ENCODE measurements at places on chromosomes 5 and 9.

DNA sequence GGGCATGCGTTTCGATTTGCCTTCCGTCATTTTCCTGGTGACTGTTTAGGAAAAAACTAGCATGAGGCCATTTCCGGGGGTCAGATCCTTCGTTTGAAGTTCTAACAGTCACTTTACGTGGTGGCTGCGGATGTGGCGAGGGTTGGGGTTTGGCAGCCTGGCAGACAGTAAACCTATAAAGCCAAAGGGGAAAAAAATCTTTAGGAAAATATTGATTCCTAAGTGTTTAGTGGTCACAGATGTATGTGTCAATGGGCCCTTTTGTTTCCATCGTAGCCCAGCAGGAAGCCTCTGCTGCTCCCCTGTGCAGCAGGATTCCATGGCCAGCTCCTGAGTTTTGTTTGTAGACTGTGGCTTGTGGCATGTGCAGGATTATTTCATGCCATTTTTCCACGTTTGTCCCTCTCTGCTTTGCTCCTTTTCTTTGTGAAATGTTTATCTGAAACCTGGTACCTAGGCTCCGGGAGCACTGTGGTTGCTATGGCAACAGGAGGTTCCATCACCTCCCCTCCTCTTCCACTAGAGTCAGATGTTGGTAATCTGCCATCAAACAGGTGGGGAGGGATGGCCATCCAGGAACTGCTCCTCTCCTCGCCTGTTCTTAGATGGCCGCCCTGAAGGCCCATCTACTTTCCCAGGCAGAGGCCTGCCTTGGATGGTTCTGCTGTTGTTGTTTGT, 202.3 kb downstream of the AOPEP start:
- no peak for DNase-seq

DNA sequence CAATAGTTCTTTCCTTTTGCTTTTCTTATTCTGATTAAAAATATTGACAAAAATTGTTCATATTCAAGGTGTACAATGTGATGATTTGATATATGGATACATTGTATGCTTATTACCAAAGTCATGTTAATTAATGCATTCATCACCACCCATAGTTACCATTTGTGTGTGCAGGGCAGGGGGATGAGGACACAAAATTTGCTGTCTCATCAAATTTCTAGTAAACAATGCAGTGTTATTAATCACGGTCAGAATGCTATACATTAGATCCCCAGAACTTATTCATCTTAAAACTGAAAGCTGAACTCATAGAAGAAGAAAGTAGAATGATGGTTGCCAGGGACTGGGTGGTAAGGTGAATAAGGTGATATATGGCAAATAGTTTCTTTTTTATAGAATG, 303.7 kb upstream of the SLC24A2 start:
- DNase-seq, result no peak

GRCh38 chr5:34811706-34812105, 27.3 kb upstream of the TTC23L start:
- no peak for DNase-seq

DNA sequence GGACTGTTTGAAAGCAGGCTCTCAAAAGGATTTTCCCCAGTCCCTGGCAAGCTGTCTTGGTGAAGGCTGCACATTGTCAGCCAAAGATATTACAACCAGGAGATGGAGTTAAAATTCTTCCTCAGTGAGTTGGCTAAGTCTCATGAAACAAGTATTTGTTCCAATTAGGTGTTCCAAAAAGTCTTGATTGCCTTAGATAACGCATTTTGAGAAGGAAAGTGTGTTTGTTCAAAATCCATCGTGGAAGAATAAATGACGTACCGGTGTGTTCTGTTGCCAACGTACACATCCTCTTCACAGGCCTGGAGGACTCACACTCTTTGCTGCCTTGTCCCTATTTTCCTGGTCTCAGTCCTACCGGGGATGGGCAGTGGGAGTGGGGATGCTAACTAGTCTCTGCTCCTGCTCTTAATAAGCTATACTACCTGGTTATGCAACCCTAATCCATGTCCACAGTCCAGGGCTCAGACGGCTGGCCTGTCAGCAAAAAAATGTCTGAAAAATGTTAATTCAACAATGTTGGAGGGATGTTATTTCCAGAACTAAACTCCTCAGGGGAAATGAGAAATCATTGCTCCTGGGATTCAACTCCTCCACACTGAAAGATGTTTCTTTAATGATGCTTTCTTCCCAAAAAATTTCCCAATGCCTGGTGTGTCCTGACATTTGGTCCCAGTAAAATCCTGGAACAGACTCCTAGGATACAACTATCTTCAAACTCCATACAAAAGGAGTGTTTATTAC, 175.3 kb upstream of the KLF9 start:
- DNase-seq, result no peak

- DNase-seq, result no peak
Observed at GRCh38 chr9:89649039-89649691, 44.4 kb downstream of the GADD45G start.

DNA sequence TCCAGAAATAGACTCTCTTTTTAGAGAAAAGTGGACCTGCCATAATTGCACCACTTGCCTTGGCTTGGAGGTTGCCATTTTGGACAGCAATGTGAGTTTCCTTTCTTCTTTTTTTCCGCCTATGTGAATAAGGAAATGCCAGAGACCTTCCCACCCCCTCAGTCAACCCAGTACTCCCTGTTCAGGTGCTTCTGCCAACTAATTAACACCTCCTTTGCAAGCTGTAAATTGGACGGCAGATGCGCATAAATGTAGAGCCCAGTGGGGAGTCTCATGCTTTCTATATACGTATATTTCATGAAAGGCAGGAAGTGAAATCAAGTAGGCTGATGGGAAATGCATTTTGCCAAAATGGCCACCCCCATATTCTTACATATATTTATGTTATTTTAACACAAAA, 269.8 kb upstream of the RFX3 start:
- DNase-seq, result no peak

DNA sequence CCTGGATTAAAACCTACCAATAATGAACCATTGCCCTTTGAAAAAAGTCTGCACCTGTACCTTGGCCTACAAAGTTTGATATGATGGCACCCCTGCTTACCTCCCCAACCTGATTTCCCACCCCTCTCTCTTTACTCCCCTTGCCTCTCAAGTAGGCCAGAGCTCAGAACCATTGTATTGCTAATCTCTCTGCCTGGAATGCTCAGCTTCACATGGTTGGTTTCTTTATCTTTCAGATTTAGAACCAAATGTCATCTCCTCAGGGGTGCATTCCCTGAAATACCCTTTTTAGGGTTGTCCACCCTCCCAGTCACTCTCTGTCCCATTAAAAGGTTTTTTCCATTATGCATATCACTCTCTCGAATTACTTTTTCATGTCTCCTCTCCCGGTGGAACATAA, 116.6 kb upstream of the VCAN start:
- DNase-seq, result no peak

GRCh38 chr5:12460493-12461261, 556.4 kb upstream of the CTNND2 start:
- DNase-seq, result no peak

- DNase-seq, result no peak
Observed at GRCh38 chr5:132198571-132198970, 29.1 kb downstream of the P4HA2 start.

DNA sequence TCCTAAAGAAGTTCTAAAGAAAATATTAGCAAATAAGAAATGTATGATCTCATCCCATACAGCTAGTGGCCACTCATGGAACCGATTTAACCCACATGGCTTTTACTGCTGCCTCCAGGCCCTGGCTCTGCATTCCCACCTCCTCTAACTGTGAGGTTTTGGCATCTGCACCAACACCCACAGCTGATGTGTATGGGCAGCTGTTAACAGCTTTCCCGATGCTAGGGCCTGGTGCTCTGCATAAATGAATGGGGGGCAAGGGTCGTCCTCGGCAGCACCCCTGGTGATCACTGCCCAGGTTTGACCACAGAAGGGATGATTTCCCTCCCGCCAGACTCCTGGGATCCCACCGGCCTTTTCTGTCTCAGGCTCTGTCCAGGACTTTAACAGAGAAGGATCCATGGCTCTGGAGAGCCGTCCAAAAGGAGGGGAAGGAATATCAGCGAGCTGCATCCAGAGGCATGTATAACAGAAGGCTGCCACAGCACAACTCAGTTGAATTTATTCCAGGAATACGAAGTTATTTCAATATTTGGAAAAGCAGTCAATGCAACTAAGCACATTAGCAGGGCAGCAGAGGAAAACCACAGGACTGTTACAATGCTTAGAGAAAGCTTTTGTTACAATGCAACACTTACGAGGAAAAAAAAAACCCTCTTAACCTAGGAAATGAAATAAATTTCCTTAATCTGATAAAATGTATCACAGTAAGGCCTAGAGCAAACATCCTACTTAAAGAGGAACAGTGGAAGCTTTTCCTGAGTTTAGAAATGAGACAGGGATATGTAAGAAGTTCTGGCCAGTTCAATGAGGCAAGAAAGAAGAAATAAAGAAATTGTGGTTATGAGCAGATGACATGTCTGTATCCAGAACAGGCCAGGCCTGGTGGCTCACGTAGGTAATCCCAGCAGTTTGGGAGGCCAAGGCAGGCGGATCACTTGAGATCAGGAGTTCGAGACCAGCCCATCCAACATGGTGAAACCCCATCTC, 63.1 kb downstream of the NACC2 start:
- DNase-seq, result no peak

DNA sequence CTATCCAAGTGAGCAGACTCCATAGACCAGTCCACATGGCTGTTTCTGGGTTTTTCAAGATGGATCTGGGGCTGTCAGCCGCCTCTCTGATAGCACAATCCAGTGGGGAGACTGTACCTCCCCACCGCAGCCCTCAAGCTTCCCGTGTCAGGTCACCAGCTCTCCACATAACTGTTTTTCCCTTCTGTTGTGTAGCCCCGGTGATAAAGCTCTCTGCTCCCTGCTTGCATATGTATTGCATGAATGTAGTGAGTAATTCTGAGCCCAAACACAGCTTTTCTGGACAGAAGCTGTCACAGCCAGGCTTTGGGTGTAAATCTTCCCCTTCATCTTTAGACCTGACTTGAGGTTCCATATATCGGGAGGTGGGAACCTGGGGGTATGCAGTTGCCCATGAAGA, 23.1 kb upstream of the CFAP157 start:
- DNase-seq, result no peak

GRCh38 chr5:142446960-142447279, 122.1 kb upstream of the SPRY4 start:
- DNase-seq, result no peak

DNA sequence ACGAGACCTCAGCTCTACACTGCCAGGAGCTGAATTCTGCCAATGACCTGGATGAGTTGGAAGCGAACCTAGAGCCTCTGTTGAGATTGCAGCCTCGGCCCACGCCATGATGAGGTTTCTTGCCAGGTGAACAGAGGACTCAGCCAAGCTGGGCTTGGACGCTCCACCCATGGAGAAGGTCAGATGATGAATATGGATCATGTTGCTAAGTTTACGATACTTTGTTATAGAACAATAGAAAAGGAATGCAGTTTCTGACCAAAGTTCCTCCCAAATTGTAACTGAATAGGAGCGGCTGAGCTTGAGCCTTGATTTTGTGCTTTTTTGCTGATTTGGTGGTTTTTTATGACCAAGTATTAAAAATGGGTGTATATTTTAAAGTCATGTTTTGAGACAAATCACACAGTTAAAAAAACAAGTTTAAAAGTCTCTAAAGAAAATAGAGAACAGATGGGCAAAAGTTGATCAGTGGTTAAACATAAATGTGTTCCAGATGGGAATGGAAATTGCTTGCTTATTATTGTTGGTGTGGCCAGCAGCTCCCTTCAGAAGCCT, 32.9 kb downstream of the ROPN1L start:
- DNase-seq, result no peak

DNA sequence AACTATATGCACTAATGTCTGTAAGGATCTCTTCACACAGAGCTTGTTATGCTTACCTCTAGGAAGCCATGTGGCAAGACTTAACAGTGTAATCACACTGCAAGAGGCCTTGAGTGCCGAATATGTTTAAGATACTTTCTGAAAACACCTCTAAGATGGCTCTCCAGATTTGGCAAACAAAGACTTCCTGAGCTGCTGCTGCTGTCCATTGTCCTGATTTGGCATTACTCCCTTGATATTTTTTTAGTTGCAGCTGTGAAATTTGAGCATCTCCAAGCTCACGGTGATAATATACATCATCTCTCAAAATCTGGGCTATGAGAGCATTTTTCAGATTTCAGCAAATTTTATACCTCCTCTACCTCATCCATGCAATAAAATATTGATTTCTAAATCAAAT, 384.5 kb upstream of the CDH6 start:
- DNase-seq, result no peak

GRCh38 chr5:97004423-97005060, 68.7 kb downstream of the LNPEP start:
- no peak for DNase-seq

- DNase-seq, result peak; percentile 13
Observed at GRCh38 chr9:122991370-122991830, 42.1 kb upstream of the GPR21 start.

GRCh38 chr5:126613941-126614592, 13.3 kb downstream of the PHAX start:
- no peak for DNase-seq

- peak; percentile 81 for DNase-seq
Observed at GRCh38 chr5:74543162-74543995, 97.1 kb downstream of the ENC1 start.

GRCh38 chr9:82273121-82273520, 284.5 kb downstream of the SPATA31D1 start:
- DNase-seq, result no peak

GRCh38 chr5:180161420-180162303, 47.3 kb downstream of the RASGEF1C start:
- no peak for DNase-seq

DNA sequence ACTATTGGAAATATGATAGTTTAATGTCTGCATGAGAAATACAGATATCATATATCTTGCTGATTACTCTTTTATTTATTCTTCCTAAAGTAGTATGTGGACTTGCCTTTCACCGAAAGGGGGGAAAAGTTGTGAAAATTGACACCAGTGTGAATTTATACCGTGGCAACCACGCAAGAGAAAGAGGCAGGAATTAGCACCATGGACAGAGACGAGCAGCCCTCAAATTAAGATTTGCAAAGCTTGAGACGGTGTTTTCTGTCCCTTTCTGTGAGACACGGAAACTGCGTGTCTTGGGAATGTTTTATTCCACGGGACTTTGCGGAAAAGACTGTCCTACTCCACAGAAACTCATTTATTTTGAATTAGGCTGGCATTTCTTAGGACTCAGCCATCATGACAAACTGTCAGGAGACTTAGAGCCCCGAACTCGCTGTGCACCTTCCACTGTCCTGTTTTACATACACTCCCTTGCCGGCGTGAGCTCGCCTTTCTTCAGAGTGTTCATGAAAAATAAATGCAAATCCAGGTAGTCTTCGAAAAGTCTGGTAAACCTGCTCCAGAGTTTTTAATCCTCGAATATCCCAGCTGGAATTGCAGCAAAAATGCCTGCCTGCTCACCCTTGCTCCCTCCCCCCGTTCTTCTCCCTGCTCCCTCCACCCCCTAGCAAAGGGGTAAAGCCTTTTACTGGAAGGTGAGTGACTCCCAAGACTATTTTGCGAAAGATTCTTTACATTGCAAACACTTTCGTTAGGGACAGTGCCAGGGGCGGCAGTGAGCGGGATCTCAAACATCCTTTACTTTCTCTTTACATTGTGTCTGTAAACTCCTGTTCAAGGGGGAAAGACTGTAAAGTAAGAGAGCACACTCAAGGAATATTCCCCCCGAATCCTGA, 3.8 kb upstream of the ELAVL2 start:
- DNase-seq, result no peak

GRCh38 chr9:132136151-132136780, 25.6 kb upstream of the NTNG2 start:
- no peak for DNase-seq

GRCh38 chr9:120386390-120387131, 193.4 kb downstream of the CDK5RAP2 start:
- DNase-seq, result no peak

- no peak for DNase-seq
Observed at GRCh38 chr5:139682016-139682975, 34.1 kb downstream of the CXXC5 start.

GRCh38 chr9:138022756-138023393, 145.3 kb downstream of the CACNA1B start:
- no peak for DNase-seq

Measured in Panc1 (cell line).